Activated naive CD4-positive, alpha-beta T cell treated with anti-CD3 and anti-CD28 coated beads, Interleukin-2, amount 50 U/mL, for 16 hours (primary cell): ENCODE measurements at places on chromosomes 11 and 22.

GRCh38 chr11:104918113-104918824 lies 20.0 kb upstream of the CASP12 start:
- DNase-seq: no peak

GRCh38 chr22:25490896-25491295 lies 73.6 kb upstream of the GRK3 start:
- DNase-seq: no peak

GRCh38 chr11:79369055-79369454 lies 71.8 kb downstream of the TENM4 start:
- DNase-seq: no peak

- no peak for DNase-seq
These were observed 41.1 kb downstream of the LIF start for GRCh38 chr22:30205281-30206115.

GRCh38 chr22:23192558-23192957 lies 12.2 kb downstream of the BCR start:
- DNase-seq: no peak

DNA sequence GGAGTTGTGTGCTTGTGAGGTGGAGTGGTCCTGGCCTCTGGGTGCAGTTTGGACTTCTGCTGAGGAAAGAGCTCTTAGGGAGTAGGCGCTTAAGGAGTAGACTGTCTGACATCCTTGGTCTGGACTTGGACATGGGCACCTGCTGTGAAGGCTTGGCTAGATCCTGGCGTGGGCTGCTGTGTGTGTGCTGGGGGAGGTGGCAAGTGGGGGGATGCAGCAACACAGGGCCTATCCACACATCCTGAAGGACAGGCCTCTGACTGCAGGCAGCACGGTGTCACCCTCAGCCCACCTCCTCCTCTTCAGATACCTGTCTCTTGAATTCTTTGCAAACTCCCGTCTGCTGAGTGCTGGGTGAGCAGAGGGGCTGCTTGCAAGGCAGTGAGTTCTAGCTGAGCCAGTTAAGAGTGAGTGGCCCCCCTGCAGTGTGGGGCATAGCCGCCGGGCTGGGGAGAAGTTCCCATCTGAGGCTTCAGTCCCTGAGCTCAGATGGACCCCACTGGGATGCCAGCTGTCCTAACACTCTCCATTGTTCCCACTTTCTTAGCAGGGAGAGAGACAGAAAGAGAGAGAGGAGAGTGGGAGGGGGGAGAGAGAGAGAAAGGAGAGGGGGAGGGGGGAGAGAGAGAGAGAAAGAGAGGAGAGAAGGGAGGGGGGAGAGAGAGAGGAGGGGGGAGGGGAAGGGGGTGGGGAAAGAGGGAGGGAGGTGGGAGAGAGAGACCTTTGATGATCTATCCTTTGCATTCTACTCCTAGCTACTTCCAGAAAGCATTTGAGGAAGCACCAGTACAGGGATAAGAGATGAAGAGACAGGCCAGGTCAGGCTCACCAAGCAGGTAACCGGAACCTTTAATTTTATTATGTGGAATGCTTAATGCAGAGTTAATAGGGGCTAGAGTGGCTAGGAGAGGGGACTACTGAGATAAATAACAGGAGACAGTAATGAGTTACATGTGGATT lies 12.6 kb downstream of the SOX10 start:
- no peak for DNase-seq

- no peak for DNase-seq
These were observed 89.8 kb downstream of the ATG16L2 start for GRCh38 chr11:72904016-72904415.

DNA sequence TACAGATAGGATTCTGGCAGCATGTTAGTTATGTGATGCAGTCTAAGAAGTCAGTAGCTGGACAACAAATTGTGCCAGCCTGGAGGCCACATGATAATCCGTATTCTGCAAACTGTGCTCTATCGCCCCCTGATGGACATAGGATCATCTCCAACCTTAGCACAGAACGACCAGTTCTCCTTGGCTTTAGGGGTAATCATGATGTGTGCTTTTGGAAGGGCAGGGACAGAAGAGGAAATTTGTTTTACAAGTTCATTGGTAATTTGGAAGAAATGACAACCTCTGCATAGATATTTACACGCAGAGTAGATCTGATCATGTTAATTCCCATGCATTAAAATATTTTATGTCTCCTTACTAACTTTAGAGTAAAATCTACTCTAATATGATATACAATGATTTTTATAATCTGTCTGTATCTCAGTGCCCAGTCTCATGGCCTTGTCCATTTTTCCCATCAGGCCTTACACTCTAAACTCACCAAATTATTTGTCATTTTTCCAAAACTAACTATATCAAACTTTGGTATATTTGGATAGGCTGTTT lies 12.1 kb downstream of the OR10D3 start:
- peak; percentile 31 for DNase-seq

DNA sequence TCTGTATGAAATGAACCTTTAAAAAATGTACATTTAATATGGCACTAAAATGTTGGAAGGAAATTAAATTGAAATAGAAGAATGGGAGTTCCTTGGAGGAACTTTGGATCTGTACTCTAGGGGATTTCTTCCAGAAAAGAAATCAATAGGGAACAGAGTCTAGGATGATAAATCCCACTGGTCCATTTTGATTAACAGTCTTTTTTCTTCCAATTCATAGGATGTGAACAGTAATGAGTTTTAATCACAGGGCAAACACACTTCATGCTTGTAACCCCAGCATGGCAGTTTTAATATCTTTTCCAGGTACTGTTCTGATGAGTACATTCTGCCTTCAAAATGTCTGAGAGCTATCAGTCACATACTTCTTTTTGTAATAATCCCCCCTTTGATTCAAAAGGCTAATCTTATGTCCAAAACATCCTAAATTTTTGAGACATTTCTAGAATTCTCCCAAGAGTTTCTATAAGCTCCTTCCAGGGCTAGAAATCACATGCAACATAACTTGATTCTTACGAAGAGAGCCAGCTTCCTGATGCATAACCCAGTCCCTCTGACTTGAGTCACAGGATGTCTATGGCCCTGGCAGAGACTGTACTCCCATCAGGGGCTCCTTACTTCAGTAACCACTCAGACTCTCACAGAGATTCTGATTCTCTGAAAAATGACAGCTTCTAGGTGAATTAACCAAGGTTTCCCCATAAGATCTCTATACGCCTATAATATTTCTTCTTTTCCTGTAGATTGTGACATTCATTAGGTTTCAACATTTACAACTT lies 112.9 kb downstream of the SLC36A4 start:
- DNase-seq: no peak

DNA sequence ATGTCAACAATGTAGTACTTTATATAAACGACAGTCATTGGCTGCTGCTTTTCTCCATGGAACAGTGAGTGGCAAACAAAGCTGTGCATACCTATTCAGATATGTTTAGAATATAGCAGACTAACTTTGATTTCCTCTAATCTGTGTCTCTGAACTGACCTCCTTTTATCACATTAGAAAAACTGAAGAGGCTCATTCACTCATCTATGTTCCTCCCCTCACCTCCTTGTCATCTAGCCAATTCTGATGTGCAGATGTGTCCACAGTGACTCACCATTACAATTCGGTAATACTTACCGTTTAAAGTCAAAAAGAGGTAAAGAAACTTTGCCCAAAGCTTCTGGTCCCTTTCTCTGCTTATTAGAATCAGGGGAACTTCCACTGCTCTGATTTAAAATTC lies 51.5 kb upstream of the RPS13 start:
- no peak for DNase-seq

DNA sequence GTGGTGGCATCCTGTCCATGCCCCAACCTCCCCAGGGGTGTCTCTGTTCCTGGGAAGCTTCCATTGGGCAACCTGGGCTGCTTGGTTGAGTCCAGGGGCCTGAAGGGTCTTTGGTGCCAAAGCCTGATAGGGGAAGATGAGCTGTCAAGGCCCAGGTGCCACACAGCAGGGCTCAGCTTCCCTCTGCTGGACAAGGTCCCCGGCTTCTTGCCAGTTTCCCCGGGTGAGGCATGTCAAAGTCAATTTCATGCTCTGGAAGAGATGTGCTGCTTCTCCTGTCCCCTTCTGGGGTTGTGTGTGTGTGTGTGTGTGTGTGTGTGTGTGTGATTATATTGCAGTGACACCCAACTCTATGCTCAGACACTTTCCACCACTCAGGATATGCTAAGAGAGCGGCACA lies 26.9 kb downstream of the TP53I11 start:
- no peak for DNase-seq

- DNase-seq: no peak
These were observed 86.5 kb downstream of the MYEOV start for GRCh38 chr11:69380451-69380901.

GRCh38 chr11:7520981-7521487 lies 7.2 kb downstream of the PPFIBP2 start:
- no peak for DNase-seq

- DNase-seq: no peak
These were observed 73.6 kb upstream of the TP53I11 start for GRCh38 chr11:45024316-45024715.

DNA sequence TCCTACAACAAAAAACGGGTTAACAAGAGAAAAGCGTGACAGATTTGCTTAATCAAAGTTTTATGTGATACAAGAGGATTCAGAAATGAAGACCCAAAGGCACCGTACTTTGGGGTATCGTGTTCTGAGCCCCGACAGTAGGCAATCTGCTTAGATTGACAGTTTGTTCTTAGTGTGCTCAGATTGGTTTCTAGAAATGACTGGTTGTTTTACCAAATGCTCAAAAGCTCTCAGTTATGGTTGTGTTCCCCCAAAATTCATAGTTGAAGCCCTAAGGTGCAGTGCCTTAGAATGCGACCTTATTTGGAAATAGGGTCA lies 102.7 kb downstream of the RASSF10 start:
- DNase-seq: no peak

DNA sequence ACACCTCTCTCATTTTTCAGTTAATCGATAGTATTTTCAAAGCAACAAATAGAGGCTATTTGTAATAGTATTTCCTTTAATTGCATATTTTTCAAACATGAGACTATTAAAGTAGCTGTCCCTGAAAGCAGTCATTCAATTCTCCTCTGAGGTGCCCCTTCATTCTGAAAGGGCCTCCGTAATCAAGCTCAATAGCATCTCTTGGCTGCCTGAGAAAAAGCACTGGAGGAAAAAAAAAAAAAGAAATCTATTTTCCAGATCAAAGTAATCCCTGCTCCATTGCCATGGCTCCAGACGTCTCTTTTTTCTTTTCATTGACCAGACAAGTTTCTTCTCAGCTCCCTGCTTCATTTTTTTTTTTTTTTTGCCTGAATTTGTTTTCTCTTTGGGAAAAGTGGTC lies 154.5 kb upstream of the BLID start:
- DNase-seq: no peak
